ENCODE measurements at places on chromosomes 4 and X.

DNA sequence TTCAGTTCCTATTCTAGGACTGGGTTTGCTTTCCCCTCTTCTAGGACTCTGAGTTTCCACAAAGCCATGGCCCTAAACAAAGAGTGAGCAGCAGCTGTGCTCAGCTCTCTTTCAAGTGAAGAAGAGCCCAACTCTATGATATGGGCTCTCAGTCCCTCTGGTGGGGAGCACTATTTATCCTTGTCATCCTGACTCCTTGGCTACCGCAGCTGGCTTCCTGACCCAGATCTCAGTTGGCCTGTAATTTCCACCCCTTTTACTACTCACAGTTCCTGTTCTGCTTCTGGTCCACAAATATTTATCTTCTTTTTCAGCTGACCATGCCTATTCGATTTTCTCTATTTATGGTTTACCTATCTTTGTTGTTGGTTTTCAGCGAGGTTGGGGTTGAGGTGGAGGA lies 33.8 kb downstream of the F8 start:
- DNase-seq: no peak

GRCh38 chr4:53702334-53703266 lies 111.3 kb upstream of the LNX1 start:
- no peak for DNase-seq

DNA sequence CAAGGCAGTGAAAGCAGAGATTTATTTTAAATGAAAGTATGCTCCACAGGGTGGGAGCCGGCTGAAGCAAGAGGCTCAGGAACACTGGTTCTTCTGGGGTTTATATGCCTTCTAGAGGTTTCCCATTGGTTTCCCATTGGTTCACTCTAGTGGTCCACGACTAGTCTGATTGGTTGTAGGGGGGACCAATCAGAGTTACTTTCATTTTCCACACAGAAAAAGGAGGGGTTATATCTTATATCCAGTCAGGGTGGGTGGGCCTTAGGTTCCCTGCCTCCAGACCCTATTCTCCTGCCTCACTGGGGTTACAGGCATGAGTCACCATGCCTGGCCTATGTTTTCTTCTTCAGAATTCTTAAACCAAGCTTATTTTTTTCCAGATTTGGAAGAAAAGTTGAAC lies 101.6 kb downstream of the KLHL8 start:
- no peak for DNase-seq

GRCh38 chrX:109926118-109926517 lies 76.8 kb upstream of the TMEM164 start:
- no peak for DNase-seq

DNA sequence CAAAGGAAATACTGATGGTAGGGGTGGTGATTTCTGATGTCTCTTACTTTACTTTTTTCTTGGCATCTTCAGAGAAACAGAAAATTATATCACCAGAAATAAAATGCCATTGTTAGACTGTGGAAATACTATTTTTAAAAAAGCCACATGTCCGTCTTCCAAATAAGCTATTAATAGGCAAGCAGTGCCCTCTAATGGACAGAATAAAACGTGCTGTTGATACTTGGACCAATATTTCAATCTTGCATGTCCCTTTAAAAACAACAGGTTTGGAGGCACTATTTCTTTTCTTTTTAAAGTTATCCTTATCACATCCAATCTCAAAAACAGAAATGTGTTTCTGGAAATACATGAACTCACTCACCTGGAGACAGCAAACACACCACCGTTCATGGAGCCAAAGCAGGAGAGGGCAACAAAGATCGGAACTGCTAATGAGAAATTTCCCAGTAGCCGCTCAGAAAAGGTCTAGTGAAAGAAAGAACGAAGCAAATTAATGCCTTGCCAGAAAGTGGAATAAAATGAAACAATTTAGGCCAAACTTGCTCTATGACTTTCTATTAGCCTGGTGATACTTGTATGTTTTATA lies 59.2 kb downstream of the SLC7A11 start:
- no peak for DNase-seq

Data from activated CD4-positive, alpha-beta T cell treated with anti-CD3 and anti-CD28 coated beads for 1 hour (primary cell).